H1 (cell line): ENCODE measurements at places on chromosomes 5 and 9.

- no peak for DNase-seq
- no peaks in the 10 kb centered on the region for H3K36me3 ChIP-seq
- H3K27ac ChIP-seq, result no peak overlapping the region
- H3K4me1 ChIP-seq, result no peaks in the 10 kb centered on the region
- no peak overlapping the region for H3K4me3 ChIP-seq
Observed at GRCh38 chr9:102975251-102975650, 19.9 kb upstream of the CYLC2 start.

DNA sequence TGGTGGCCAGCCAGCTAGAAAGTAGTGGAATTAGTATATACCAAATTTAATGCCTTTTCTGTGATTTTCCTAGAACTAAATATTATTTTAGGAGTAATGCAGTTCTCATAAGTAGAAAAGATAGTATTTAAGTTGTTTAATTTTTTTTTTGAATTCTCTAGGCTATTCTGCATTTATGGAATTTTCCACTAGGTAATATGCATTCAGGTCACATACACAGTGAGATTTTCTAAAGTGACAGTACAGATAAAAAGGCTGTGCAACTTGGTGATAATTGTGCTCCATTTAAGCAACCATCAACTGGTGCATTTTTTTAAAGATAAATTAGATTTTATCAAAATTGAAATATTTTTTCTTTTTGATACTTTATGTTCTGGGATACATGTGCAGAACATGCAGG, 111.5 kb downstream of the SCAMP1 start:
- DNase-seq, result no peak
- H3K4me3 ChIP-seq, result no peak overlapping the region
- H3K4me1 ChIP-seq, result no peaks in the 10 kb centered on the region
- no peak overlapping the region for H3K27ac ChIP-seq
- H3K36me3 ChIP-seq, result no peaks in the 10 kb centered on the region
- no peaks in the 10 kb centered on the region for H3K27me3 ChIP-seq

DNA sequence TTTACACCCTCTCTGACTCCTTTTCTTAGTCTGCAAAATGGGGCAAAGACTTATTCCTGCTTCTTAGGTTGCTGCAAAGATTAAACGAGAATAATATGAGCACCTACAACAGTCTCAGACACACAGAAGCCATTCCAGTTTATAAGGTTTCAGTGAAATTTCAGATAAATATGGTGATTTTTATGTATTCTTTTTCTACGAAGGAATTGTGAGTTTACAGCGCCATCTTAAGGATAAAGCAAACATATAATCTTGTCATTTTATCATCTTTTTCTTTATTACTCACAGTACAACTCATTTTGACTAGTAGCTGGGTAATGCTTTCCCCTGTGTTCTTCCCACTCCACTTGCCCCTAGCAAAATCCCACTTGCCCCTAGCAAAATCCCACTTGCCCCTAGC, 29.2 kb upstream of the SMC5 start:
- DNase-seq, result no peak
- H3K4me3 ChIP-seq, result no peak overlapping the region
- no peaks in the 10 kb centered on the region for H3K27me3 ChIP-seq
- no peak overlapping the region for H3K27ac ChIP-seq
- no peaks in the 10 kb centered on the region for H3K36me3 ChIP-seq
- H3K4me1 ChIP-seq, result no peaks in the 10 kb centered on the region

GRCh38 chr9:115413304-115413703, 295.3 kb upstream of the TNC start:
- no peak for DNase-seq
- H3K4me1 ChIP-seq, result no peaks in the 10 kb centered on the region; the same call in 1 of the 2 replicates
- H3K36me3 ChIP-seq, result no peaks in the 10 kb centered on the region
- no peak overlapping the region for H3K4me3 ChIP-seq
- H3K27ac ChIP-seq, result no peak overlapping the region

- DNase-seq, result no peak
- no peaks in the 10 kb centered on the region for H3K36me3 ChIP-seq
- H3K4me1 ChIP-seq, result peaks cover 8% of the 10 kb centered on the region
- no peak overlapping the region for H3K27ac ChIP-seq
- no peak overlapping the region for H3K4me3 ChIP-seq
Observed at GRCh38 chr9:79812099-79812498, 240.3 kb downstream of the TLE4 start.

DNA sequence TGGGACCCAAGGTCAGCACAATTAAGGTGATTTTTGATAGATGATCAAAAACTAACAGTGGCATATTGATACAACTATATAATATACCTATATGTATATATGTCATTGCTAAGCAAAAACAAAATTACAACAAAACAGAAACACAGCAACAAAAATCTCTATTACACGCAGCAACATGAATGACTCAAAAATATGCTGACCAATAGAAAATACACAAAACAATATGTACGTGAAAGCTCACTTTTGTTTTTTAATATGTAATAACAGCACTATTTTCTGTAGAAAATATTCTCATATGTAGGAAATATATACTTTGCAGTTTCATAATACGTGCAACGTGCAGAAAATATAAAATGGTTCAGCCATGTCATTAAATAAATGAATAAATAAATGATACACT, 1985.7 kb upstream of the CDH9 start:
- no peaks in the 10 kb centered on the region for H3K27me3 ChIP-seq
- no peaks in the 10 kb centered on the region for H3K4me1 ChIP-seq
- no peak overlapping the region for H3K27ac ChIP-seq
- H3K4me3 ChIP-seq, result no peak overlapping the region
- DNase-seq, result no peak
- H3K36me3 ChIP-seq, result no peaks in the 10 kb centered on the region

DNA sequence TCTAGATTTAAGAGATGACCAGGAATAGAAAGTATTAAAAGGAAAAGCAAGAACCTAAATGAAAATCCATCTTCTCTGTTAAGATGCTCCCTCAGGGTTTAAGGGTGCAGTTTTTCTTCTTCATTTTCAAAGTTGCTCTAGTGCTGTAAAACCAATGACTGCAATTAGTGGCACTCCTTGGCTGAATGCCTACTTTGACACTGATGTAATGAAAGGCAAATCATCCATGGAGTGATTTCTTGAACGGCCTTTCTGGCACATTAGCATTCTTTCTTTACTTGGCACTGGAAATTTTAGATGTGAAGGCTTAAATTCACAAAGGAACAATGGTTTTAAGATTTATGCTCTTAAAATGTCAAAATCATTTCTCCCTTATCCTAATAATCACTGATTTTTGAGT, 19.3 kb upstream of the ISCA1 start:
- H3K4me3 ChIP-seq, result no peak overlapping the region
- no peak overlapping the region for H3K27ac ChIP-seq
- no peaks in the 10 kb centered on the region for H3K4me1 ChIP-seq
- no peak for DNase-seq

- H3K27ac ChIP-seq, result no peak overlapping the region
- no peaks in the 10 kb centered on the region for H3K36me3 ChIP-seq
- DNase-seq, result no peak
- no peak overlapping the region for H3K4me3 ChIP-seq
Observed at GRCh38 chr5:169029661-169030274, 271.2 kb downstream of the SLIT3 start.

- no peak for DNase-seq
- peaks cover 2% of the 10 kb centered on the region for H3K4me1 ChIP-seq
- H3K4me3 ChIP-seq, result no peak overlapping the region
- no peaks in the 10 kb centered on the region for H3K27me3 ChIP-seq
Observed at GRCh38 chr9:101516655-101517054, 17.0 kb upstream of the RNF20 start.

GRCh38 chr9:74173284-74173683, 323.9 kb upstream of the RORB start:
- H3K36me3 ChIP-seq, result no peaks in the 10 kb centered on the region
- no peak for DNase-seq
- H3K4me1 ChIP-seq, result no peaks in the 10 kb centered on the region
- no peak overlapping the region for H3K27ac ChIP-seq
- no peak overlapping the region for H3K4me3 ChIP-seq

DNA sequence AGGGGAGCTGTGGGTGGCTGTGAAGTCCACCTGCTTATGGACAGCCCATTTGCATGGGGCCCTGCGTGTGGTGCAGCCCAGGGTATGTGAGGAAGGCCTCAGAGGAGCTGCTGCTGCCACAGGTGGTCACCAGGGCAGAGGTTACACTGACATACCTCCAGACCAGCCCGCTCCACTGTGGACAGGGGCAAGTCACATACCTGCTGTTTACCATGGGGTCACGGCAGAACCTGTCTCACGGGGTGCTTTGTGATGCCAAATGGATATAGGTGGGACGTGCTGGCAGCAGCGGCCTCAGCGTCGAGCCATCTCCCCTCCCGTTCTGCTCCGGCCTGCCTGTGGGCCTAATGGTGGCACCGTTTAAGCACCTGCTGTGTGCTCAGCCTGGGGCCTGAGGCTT, 127.5 kb upstream of the LMX1B start:
- H3K36me3 ChIP-seq, result no peaks in the 10 kb centered on the region
- no peaks in the 10 kb centered on the region; the same call in 1 of the 2 replicates for H3K4me1 ChIP-seq
- H3K27me3 ChIP-seq, result peaks cover 5% of the 10 kb centered on the region; the same call in 1 of the 2 replicates
- H3K4me3 ChIP-seq, result no peak overlapping the region
- H3K27ac ChIP-seq, result no peak overlapping the region

GRCh38 chr5:97143704-97144103, 1.3 kb upstream of the LIX1 start:
- H3K4me3 ChIP-seq, result no peak overlapping the region
- H3K27me3 ChIP-seq, result no peaks in the 10 kb centered on the region
- H3K36me3 ChIP-seq, result no peaks in the 10 kb centered on the region
- no peak overlapping the region for H3K27ac ChIP-seq
- peaks cover 6% of the 10 kb centered on the region; the same call in 1 of the 2 replicates for H3K4me1 ChIP-seq
- no peak for DNase-seq

GRCh38 chr5:107370396-107370968, 300.3 kb downstream of the EFNA5 start:
- H3K27me3 ChIP-seq, result no peaks in the 10 kb centered on the region
- no peak overlapping the region for H3K27ac ChIP-seq
- no peak for DNase-seq
- H3K4me1 ChIP-seq, result peaks cover 19% of the 10 kb centered on the region
- no peak overlapping the region for H3K4me3 ChIP-seq

- H3K4me3 ChIP-seq, result no peak overlapping the region; the same call in 1 of the 2 replicates
- H3K4me1 ChIP-seq, result peaks cover 6% of the 10 kb centered on the region
- H3K27me3 ChIP-seq, result no peaks in the 10 kb centered on the region
Observed at GRCh38 chr9:124242331-124243194, 15.2 kb upstream of the NEK6 start.

- DNase-seq, result no peak
- no peak overlapping the region for H3K27ac ChIP-seq
- no peak overlapping the region for H3K4me3 ChIP-seq
Observed at GRCh38 chr9:114731701-114732100, 49.7 kb upstream of the TEX48 start.

GRCh38 chr5:126300293-126300692, 122.9 kb upstream of the GRAMD2B start:
- H3K27me3 ChIP-seq, result no peaks in the 10 kb centered on the region
- H3K4me1 ChIP-seq, result no peaks in the 10 kb centered on the region
- H3K27ac ChIP-seq, result no peak overlapping the region
- no peak for DNase-seq

- H3K27me3 ChIP-seq, result no peaks in the 10 kb centered on the region
- DNase-seq, result no peak
- no peak overlapping the region for H3K27ac ChIP-seq
- no peaks in the 10 kb centered on the region for H3K36me3 ChIP-seq
Observed at GRCh38 chr9:135976944-135977343, 15.8 kb upstream of the UBAC1 start.

DNA sequence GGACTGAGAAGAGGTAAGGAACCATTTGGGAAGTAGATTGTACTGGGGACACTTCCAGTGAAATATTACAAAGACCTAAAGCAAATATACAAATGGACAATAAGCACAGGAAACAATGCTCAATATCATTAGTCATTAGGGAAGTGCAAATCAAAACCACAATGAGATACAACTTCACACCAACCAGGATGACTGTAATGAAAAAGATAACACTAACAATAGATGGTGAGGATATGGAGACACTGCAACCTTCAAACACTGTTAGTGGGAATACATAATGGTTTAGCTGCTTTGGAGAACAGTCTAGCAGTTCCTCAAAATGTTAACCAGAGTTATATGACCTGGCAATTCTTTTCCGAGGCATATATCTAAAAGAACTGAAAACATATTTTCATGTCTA, 149.7 kb downstream of the TRPM3 start:
- DNase-seq, result no peak
- H3K27ac ChIP-seq, result no peak overlapping the region
- no peaks in the 10 kb centered on the region for H3K36me3 ChIP-seq
- no peak overlapping the region for H3K4me3 ChIP-seq

DNA sequence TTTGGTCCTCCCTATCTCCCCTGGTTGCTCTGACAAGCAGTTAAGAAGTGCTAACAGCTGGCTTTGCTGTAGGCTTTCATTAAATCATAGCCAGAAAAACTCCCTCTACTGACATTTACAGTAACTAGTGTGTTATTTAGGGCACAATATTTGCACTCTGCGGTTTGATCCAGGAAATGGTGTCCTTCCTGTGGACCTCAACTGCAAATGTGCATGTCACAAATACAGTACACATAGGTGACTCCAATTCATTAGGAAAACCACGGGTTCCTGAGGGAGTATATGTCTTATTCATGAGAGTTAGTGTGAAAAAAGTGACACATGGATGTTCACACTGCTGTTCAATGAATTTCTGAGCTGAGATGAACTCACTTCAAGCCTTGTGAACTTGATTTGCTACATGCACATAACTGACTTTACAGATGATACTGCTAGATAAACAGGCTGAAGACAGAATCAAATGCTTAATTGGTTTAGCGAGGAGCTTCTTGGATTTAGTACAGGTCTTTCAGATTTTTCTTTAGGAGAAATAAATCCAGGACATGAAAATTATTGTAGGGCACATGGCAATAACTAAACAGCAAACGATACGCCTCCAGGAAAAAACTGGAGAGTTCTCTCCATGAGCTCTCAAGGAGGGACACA, 281.5 kb downstream of the EFNA5 start:
- peaks cover 9% of the 10 kb centered on the region; the same call in 1 of the 2 replicates for H3K4me1 ChIP-seq
- H3K36me3 ChIP-seq, result no peaks in the 10 kb centered on the region
- no peak overlapping the region for H3K4me3 ChIP-seq
- H3K27me3 ChIP-seq, result no peaks in the 10 kb centered on the region

DNA sequence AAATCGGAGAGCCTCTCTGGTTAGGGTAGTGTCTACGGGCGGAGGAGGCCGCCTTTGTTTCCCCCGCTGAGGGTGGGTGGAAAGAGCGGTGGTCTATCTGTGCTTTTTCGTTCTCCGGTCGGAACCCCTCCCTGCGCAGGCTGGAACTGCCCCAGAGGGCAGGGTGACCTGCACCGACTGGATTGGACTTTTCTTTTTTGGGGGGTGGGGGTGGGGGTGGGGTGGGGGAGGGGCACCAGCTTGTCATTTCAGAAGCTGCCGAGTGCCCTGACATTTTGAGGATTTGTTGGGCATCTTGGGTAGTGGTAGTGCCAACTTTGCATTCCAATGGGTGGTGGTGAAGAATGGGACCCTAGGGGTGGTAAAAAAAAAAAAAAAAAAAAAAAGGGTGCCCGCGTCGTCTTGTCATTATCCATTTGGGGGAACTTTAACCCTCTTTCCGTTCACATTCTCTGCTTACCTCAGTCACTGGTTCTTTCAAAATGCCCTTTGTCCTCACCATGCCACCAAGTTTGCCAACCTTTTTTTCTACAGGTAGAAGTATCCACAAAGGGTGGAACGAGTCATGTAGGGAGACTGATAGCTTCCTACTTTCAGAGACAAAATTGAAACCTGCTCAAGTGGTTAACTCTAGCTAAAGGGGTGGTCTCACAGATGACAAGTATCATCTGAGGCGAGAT, 1.3 kb downstream of the UBE2R2 start:
- H3K27me3 ChIP-seq, result no peaks in the 10 kb centered on the region
- H3K4me1 ChIP-seq, result peaks cover 8% of the 10 kb centered on the region
- no peaks in the 10 kb centered on the region for H3K36me3 ChIP-seq
- no peak for DNase-seq
- peak overlapping the region; percentile 97 for H3K4me3 ChIP-seq

- no peaks in the 10 kb centered on the region for H3K4me1 ChIP-seq
- no peak for DNase-seq
- peaks cover 4% of the 10 kb centered on the region; the same call in 1 of the 2 replicates for H3K36me3 ChIP-seq
- H3K4me3 ChIP-seq, result no peak overlapping the region
- H3K27me3 ChIP-seq, result no peaks in the 10 kb centered on the region
- H3K27ac ChIP-seq, result no peak overlapping the region
Observed at GRCh38 chr5:76703707-76704106, 12.2 kb upstream of the F2R start.
